ENCODE measurements at places on chromosomes 13 and 19.
A peak's percentile ranks its signal among the peaks of the same experiment; 100 is the strongest.

DNA sequence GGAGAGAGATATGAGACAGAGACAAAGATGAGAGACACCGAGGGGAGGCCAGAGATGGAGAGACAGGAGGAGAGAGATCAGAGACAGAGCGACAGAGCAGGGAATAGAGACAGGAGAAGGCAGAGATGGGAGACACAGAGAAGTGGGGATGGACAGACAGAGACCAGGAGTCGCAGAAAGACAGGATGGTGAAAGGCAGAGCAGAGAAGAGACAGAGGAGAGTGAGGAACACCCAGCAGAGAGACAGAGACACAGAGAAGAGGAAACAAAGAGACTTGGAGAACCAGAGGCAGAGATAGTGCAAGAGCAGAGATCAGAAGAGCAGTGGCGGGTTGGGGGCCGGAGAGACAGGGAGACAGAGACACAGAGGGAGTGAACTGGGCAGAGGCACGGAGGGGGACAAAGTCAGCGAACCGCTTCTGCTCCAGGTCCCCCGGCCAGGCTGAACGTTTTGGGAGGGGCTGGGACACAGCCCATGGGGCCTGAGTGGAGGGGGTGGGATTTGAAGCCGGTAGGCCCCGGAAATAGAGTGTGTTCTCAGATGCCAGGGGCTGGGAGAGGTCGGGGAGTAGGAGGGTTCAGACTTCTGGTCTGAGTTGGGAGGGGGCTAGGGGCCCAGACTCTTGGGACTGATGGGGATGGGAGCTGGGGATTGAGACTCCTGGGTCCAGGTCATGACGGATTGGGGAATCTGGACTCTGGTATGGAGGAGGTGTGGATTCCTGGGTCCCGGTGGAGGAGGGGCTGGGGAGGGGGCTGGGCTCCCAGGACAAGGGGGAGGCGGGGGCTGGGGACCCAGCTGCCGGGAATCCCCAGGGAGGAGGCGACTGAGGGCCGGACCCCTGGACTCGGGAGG, 654 bp downstream of the ZNF579 start:
- H3K36me3 ChIP-seq: peaks cover 8% of the 10 kb centered on the region
- H3K27me3 ChIP-seq: peaks cover 9% of the 10 kb centered on the region
- H3K4me3 ChIP-seq: peak overlapping the region; percentile 89
- H3K27ac ChIP-seq: peak overlapping the region; percentile 91
- peaks cover 20% of the 10 kb centered on the region for H3K4me1 ChIP-seq

GRCh38 chr19:42435316-42435715, 7.4 kb downstream of the CXCL17 start:
- H3K4me3 ChIP-seq: no peak overlapping the region
- DNase-seq: no peak
- H3K4me1 ChIP-seq: peaks cover 11% of the 10 kb centered on the region
- H3K36me3 ChIP-seq: no peaks in the 10 kb centered on the region
- H3K27me3 ChIP-seq: no peaks in the 10 kb centered on the region

DNA sequence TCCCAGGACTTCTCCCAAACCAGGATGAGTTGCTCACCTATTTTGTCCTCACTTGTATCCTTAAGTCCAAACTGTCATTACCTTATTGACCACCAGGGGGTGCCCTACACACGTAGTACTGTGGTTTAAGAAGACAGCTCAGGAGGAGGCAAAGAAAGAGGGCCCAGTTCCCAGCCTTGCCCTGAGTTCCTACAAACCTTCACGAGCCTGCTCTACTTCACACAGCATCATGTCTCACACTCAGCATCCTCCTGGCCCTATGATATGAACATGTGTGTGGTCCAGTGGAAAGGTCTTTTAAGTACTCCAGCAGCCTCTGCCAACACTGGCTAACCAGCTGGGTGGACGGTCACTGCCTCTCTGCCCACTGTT, 8.1 kb upstream of the ZNF784 start:
- no peak overlapping the region for H3K27ac ChIP-seq
- DNase-seq: peak; percentile 96
- H3K27me3 ChIP-seq: no peaks in the 10 kb centered on the region
- peaks cover 30% of the 10 kb centered on the region for H3K4me1 ChIP-seq
- H3K4me3 ChIP-seq: no peak overlapping the region
- H3K36me3 ChIP-seq: peaks cover 7% of the 10 kb centered on the region

- H3K36me3 ChIP-seq: peaks cover 50% of the 10 kb centered on the region
- H3K4me3 ChIP-seq: peak overlapping the region; percentile 93
- H3K4me1 ChIP-seq: peaks cover 37% of the 10 kb centered on the region
- H3K27me3 ChIP-seq: no peaks in the 10 kb centered on the region
- peak; percentile 92 for DNase-seq
Observed at GRCh38 chr19:46786236-46787039, 2.0 kb downstream of the SLC1A5 start.

All from MCF 10A (cell line).